ENCODE measurements at places on chromosomes 5 and 9.
A peak's percentile ranks its signal among the peaks of the same experiment; 100 is the strongest.

GRCh38 chr9:75826314-75826713 is 64.2 kb upstream of the PCSK5 start:
- DNase-seq: no peak

GRCh38 chr5:78472469-78473106 is 112.2 kb downstream of the SCAMP1 start:
- DNase-seq: peak; percentile 63

GRCh38 chr5:112127861-112128260 is 291.2 kb downstream of the EPB41L4A start:
- DNase-seq: no peak

DNA sequence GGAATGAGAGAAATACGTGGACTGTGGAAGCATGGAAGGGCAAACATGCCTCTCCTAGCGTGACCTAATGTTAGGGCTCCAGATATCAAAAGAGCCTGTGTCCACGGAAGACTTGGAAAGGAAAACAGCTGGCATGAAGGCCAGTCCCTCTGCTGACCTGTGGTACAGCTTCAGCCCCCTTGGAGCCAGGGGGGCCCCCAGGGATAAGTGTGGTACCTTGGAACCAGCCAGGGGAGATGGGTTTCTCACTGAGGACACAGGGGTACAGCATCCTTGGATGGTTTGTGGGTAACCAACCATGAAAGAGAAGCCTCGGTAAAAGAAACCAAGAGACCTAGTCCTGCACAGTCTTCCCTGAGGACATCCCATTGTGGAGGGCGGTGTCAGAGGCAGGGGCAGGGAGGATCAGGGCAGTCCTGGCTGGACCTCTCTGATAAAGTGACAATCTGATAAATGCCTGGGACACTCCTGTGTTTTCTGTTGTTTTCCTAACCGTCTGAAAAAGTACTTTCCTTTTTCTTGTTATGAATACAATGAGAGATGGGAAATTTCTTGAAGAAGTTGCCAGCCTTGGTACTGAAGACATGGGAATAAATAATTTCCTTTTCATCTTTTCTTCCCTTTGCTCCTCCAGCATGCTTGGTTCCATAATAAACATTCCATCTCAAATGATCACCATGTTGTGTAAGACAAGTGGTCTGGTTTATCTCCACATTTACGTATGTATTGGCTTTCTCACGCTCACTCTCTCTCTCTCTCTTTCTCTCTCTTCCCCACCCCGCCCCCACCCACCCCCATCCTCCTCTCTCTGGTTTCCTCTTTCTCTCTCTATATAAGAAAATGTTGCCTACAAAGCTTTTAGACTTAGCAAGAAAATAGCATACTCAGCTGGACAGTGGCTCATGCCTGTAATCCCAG is 102.1 kb downstream of the SUSD1 start:
- DNase-seq: no peak

- no peak for DNase-seq
These were observed 6.2 kb downstream of the VPS13A start for GRCh38 chr9:77183581-77183980.

DNA sequence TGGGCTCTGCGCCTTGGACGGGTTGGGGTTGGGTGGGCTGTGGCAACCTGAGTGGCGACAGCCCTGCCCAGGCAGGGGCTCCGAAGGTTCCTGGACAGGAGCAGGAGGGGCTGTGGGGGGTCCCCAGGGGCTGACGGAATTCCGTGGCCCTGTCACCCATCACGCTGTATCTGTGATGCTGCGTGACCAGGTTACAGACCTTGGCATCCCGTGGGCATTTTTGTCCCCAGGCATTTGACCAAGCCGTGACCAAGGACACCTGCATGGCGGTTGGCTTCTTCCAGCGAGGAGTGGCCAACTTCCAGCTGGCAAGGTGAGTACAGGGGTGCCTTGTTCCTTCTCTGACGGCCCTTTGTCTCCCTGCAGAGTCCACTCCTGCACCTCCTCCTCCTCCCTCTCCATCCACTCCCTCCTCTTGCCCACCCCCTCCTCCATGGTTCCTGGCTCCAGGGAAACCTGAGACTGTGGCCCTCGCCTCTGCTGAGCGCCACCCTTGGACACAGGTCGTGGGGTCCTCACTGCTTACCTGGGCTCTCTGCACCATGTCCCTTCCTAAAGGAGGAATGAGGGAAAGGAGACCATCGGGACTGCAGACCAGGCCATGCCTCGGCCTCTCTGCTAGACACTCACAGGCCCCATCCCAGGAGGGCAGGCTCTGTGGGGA is 3.0 kb downstream of the NOXA1 start:
- DNase-seq: no peak

DNA sequence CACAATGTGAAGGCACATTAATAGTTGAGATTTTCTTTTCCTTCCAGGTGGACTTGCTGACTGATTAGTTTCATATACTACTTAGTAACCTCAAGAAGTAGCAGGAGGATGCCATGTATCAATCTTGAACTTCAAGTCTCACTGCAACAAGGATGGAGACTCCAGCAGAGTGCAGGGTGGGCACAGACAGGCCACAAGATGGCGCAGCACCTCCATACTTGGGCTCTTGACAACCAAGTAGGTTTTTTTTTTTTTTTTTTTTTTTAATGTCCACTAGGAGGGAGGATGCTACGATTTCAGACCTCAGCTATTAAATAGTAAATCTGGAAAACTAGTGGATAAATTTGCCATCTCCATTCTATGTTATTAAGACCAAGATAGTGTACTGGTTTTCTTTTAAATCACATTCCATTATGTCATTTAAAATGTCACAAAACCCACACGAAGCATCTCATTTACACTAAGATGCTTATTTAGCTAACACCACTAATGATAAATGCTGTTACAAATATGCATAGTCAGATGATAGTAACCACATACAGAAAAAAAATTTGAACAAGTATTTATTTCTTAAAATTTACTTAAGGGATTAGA is 58.6 kb downstream of the IL6ST start:
- DNase-seq: peak; percentile 68

- DNase-seq: no peak
These were observed 103.1 kb upstream of the SLC44A1 start for GRCh38 chr9:105141146-105141975.

- no peak for DNase-seq
These were observed 21.4 kb upstream of the OTULINL start for GRCh38 chr5:14560091-14560595.

GRCh38 chr5:580436-580835 is 31.7 kb upstream of the CEP72 start:
- no peak for DNase-seq

DNA sequence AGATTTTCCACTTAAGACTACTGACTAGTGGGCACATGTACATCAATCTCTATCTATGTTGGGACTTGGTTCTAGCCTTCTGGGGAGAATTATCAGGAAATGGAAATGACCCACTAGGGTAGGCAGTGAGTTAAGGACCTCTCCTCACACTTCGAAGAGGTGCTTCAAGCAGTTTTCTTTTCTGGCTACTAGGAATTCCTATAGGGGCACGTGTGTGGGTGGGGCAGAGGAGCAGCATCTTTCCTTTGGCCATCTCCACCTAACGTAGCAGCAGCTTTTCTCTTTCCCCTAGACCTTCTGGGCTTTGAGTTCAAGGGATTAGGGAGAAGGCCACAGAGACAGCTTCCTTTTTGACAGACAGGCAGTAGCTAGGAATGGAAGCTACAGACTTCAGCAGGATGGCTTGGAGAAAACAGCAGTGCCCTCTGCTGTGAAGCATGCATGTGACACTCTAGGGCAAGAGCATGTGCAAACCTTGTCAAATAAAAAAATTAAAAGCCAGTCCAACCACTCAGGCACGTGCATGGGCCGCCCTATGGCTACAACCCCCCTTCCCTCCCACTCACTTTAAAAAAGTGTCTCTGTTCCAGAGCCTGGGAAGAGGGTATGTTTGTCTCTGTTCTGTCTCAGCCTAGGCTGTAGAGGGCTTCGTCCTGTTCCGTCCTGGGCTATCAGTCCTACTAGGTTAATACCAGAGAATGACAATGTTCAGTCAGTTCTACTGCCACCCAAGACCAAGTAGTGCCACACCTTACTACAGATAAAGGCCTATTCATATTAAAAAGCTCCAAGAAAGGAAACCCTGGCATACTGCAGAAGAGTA is 8.7 kb upstream of the GFRA3 start:
- peak; percentile 66 for DNase-seq

GRCh38 chr9:121927636-121928035 is 165.5 kb downstream of the TTLL11 start:
- no peak for DNase-seq

DNA sequence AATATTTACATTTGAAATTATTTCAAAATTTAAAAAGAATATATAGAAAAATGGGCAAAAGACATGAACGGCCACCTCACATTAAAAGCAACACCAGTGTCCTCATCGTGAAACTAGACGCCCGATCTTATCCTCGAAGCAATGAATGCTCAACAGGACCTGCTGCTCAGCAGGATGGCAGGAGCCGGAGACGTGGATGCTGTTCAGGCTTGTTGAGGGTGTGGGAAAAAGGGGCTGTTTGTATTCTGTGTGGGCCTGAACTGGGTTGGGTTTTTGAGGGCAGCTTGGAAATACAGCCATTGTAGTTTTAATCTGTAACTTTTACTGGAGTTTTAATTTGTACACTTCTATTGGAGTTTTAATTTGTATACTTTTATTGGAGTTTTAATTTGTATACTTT is 20.3 kb downstream of the EXOC3 start:
- no peak for DNase-seq

GRCh38 chr9:129839324-129840023 is 4.2 kb downstream of the USP20 start:
- DNase-seq: no peak

GRCh38 chr5:58842852-58843251 is 260.0 kb downstream of the RAB3C start:
- no peak for DNase-seq

GRCh38 chr9:92600462-92601261 is 64.9 kb upstream of the ECM2 start:
- DNase-seq: peak; percentile 48

- DNase-seq: no peak
These were observed 9.4 kb upstream of the TENT2 start for GRCh38 chr5:79602889-79603288.

GRCh38 chr9:3993773-3994172 is 306.1 kb downstream of the GLIS3 start:
- DNase-seq: peak; percentile 74

- DNase-seq: no peak
These were observed 8.8 kb downstream of the TLE1 start for GRCh38 chr9:81680506-81680905.

DNA sequence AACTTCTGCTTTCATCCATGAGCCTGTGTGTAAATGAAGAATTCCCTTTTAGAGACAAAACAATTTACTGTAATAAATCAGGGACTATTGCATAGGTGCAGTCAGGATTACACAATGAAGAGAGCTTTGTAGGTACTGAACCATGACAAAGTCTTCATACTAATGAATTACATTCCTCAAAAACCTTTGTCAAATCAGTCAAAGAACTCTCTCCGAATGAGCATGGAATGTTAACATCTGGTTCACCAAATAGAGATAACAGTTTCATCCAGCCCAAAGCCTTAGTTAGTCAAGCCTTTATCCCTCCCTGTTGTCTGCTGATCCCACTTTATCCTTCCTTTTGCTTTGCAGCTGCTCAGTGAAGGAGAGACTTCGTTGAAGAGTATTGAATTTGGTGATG is 62.9 kb upstream of the DMRTA1 start:
- DNase-seq: no peak

DNA sequence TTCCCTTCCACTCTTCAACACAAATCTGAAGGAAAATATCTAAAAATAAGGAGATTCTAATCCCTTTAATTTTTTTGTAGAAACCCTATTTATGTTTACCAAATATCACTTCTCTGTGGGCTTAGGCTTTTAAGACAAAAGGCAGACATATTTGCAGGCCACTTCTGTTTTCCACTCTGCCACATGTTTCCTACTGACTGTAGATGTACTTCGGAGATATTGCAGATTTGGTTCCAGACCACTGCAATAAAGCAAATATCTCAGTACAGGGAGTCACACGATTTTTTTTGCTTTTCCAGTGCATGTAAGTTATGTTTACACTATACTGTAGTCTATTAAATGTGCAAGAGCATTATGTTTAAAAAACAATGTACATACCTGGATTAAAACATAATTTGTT is 219.0 kb downstream of the SREK1 start:
- no peak for DNase-seq

DNA sequence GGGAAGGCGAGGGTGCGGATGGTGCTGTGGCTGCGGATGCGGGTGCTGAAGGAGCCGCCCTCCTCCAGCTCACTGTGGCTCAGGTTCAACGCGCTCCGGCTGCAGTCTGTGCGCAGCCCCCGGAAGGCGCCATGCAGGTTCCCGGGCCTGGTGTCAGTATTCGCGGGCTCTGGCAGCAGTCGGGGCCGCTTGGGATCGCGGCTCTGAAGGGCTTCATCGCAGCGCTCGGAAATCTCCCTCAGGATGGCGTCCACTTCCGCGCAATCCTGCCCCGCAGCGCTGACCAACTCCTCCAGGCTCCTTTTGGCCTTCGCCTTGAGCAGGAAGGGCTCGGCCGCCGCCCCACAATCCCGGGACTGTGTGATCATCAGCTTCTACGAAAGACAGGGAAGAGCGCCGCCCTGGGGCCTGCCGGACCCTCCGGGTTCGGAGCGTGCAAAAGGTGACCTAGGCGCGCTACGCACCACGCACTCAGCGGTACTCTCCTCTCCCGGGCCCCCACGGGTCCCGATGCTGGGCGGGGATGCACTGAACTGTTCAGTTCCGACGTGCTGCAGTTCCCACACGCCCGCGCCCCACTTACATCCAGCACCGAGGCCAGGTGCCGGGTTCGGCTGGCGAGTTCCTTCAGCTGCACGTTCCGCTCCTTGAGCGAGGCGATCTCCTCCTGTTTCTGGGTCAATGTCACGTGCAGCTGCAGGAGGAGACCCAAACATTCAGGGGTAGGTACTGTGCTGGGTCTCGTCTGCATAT is 6.5 kb downstream of the MCIDAS start:
- DNase-seq: no peak

GRCh38 chr9:28317745-28318144 is 744.5 kb upstream of the C9orf72 start:
- no peak for DNase-seq

DNA sequence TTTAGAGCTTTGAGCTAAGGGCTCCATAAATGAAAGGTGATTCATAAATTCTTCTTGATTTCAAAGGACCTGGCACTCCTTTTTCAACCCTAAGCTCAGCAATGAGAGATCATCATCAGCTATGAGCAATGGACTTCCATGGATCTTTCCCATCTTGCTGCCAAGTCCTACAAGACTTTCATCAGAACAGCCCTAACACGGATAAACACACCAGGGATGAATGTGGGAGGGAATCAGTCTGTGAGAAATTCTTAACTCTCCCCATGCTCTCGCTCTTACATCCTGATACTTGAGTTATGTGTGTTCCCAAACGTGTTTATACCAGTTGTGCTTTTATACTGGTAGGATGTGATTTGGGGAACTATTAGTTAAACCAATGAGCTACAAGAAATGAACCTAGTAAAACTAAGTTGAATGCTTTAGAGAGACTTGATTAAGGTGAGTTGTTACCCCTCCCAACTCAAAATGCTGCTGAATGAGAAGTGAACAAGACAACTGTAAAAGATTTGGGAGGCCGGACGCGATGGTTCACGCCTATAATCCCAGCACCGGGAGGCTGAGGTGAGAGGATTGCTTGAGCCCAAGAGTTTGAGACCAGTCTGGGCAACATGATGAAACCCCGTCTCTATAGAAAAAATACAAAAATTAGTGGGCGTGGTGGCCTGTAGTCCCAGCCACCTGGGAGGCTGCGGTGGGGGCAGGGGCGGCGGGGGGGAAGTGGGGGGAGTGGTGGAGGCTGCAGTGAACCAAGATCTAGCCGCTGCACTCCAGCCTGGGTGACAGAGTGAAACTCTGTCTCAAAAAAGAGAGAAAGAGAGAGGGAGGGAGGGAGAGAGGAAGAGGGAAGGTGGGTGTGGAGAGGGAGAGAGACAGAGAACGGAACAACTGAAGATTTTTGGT is 5.2 kb upstream of the RPL26L1 start:
- DNase-seq: no peak

GRCh38 chr9:114910541-114910940 is 19.9 kb downstream of the TNFSF8 start:
- DNase-seq: no peak
